Activated CD8-positive, alpha-beta T cell treated with anti-CD3 and anti-CD28 coated beads for 36 hours (primary cell): ENCODE measurements at places on chromosomes 4 and X. TPM values are rescaled to one million over a fixed set of nuclear protein-coding genes. Genes with fewer than 3 reads are reported as not detected.

- no peaks in the 10 kb centered on the region for H3K27me3 ChIP-seq
- H3K4me1 ChIP-seq = no peaks in the 10 kb centered on the region
- H3K27ac ChIP-seq = no peak overlapping the region
- H3K4me3 ChIP-seq = no peak overlapping the region
- no peak for DNase-seq
Observed at GRCh38 chr4:118738090-118738489, 52.9 kb downstream of the METTL14 start.

DNA sequence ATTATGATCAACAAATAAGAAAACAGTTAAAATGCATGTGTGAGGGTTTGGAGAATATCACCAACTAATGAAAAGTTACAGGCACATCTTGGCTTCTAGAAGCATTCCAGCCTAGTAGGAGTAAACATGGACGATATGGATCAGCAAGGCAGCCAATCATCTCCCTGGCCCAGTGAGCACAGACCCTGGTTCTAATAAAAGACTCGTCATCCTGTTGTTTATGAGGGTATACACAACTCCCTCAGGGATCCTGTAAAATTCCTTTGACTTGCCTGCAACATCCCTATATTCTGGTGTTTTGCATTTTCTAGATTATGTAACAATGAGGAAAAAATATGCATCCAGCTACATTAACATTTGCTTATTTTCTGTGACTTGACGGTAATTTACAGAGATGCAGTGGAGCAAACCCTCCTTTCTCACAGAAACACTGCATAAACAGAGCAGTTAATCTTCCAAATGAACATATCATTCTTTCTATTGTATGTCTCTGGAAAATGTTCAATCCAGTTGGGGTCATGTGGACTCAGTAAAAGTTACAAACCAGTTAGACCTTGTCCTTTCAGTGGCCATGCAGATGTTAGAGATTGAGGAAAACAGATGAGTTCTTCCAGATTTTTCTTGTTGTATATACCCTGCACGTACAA is 88.9 kb upstream of the NDP start:
- no peak overlapping the region for H3K4me3 ChIP-seq
- H3K27ac ChIP-seq = no peak overlapping the region
- H3K27me3 ChIP-seq = no peaks in the 10 kb centered on the region
- no peak for DNase-seq
- H3K4me1 ChIP-seq = no peaks in the 10 kb centered on the region
- H3K36me3 ChIP-seq = no peaks in the 10 kb centered on the region

- no peak overlapping the region for H3K27ac ChIP-seq
- H3K36me3 ChIP-seq = no peaks in the 10 kb centered on the region
- no peak overlapping the region for H3K4me3 ChIP-seq
- H3K4me1 ChIP-seq = no peaks in the 10 kb centered on the region
Observed at GRCh38 chrX:38142610-38143009, 78.1 kb downstream of the SRPX start.

DNA sequence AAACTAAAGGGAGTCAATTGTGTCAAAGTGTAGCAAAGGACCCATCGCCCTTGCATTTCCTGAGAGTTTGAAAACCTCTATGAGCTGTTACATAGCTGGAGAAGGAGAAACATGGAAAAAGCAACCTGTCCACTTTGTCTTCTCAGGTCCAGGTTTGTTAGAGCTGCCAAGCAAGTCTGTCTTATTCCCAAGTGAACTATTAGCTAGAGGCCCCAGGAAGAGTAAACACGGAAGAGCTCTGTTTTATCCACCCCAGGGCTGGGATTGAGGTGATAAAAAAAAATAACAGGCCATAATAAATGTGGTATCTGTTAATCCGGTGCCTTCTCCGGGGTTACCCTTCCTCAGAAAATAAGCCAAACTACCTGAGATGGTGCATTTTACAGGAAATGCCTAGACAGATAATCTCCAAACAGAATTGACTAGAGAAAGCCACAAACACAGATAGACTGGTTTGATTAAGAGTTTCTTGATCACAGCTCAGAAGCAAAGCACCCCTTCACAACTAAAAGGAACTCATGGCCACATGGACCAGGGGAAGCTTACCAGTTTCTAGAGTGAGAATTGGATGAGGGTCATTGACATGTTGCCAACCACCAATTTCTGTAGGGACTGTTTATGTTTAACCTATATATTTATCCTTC is 35.9 kb upstream of the RELL1 start:
- H3K4me3 ChIP-seq = no peak overlapping the region
- no peak overlapping the region for H3K27ac ChIP-seq
- no peaks in the 10 kb centered on the region for H3K36me3 ChIP-seq
- no peaks in the 10 kb centered on the region for H3K27me3 ChIP-seq

Gene CT45A5
- total RNA-seq = not detected

Gene RRH
- not detected for total RNA-seq

GRCh38 chrX:4764888-4765287 is 1051.4 kb upstream of the PRKX start:
- no peaks in the 10 kb centered on the region for H3K4me1 ChIP-seq
- no peak for DNase-seq
- no peaks in the 10 kb centered on the region for H3K27me3 ChIP-seq

GRCh38 chr4:170038232-170038631 is 12.0 kb upstream of the MFAP3L start:
- no peaks in the 10 kb centered on the region for H3K36me3 ChIP-seq
- H3K4me1 ChIP-seq = no peaks in the 10 kb centered on the region
- DNase-seq = no peak
- H3K27ac ChIP-seq = no peak overlapping the region
- H3K4me3 ChIP-seq = no peak overlapping the region
- peaks cover 2% of the 10 kb centered on the region for H3K27me3 ChIP-seq

GRCh38 chr4:155999725-156000124 is 46.1 kb upstream of the CTSO start:
- peak; percentile 19 for DNase-seq
- H3K4me3 ChIP-seq = no peak overlapping the region
- H3K4me1 ChIP-seq = no peaks in the 10 kb centered on the region
- no peak overlapping the region for H3K27ac ChIP-seq

DNA sequence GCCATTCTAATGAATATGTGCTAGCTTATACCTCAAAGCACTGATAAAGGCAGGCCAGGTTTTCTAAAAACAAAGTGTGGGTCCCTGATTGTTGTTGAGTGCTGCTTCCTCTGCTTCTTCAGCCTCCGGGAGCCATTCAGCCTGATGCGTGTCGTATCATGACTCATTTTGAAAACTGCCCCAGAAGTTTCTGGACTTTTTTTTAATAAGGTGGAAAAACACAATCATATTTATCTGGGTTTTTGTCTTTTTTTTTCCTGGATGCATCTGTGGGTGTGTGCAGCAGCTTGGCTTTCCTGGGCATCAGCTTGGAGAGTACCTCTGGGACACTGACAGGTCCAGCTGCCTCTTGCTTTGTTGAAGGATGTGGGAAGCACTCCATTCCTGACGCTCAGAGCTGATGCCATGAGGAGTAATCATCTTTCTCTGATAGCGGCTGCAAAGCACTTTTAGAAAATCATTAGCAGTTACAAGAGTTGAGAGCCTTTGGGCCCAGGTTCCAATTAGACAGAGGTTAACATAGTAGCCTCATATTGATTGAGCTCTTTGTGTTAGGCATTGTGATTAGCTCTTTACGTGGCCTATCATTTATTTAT is 66.9 kb downstream of the PARM1 start:
- no peak for DNase-seq
- H3K4me1 ChIP-seq = no peaks in the 10 kb centered on the region
- no peak overlapping the region for H3K4me3 ChIP-seq
- no peaks in the 10 kb centered on the region for H3K27me3 ChIP-seq
- H3K27ac ChIP-seq = no peak overlapping the region

Gene TRPC5OS
- total RNA-seq = not detected

DNA sequence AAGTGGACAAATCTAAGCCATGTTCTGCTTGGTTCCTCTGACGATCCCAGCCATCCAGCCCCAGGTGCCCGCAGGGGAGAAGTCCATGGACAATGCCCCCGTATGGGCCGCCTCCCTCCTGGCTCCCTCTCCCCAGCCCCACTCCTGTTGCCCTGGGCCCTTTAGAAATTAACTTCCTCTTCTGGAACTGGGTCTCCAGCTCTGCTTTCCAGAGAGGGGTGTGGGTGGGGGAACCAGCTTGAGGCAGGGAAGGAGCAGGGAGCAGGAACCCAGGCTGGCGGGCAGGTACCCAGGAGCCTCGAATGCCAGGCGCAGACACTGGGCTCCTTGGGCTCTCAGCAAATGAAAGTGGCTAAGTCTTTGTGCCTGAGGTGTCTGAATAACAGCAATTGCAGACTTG is 12.7 kb upstream of the ABLIM2 start:
- H3K27me3 ChIP-seq = peaks cover 6% of the 10 kb centered on the region
- DNase-seq = no peak
- peaks cover 5% of the 10 kb centered on the region for H3K4me1 ChIP-seq
- no peaks in the 10 kb centered on the region for H3K36me3 ChIP-seq
- H3K4me3 ChIP-seq = no peak overlapping the region

DNA sequence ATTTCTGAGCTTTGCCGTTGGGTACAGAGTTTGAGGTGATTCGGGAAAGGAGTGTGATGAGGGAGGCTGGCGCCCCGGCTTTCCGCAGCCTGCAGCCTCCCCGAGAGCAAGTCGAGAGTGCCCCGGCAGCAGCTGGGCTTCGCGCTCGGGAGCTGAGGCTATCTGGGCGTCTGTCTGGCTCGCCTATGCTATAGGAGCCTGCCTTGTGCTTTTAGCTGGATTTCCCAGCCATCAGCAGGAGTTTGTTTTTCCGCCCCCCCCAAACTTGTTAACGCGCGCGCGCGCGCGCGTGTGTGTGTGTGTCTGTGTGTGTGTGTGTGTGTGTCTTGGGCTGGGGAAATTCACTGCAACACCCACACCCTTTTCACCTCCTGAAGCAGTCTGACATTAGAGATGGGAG is 765 bp upstream of the DGKK start:
- no peaks in the 10 kb centered on the region for H3K36me3 ChIP-seq
- H3K27me3 ChIP-seq = peaks cover 50% of the 10 kb centered on the region
- H3K4me1 ChIP-seq = no peaks in the 10 kb centered on the region
- H3K4me3 ChIP-seq = no peak overlapping the region
- no peak overlapping the region for H3K27ac ChIP-seq
- no peak for DNase-seq
